ENCODE measurements at places on chromosomes 1 and 21.

DNA sequence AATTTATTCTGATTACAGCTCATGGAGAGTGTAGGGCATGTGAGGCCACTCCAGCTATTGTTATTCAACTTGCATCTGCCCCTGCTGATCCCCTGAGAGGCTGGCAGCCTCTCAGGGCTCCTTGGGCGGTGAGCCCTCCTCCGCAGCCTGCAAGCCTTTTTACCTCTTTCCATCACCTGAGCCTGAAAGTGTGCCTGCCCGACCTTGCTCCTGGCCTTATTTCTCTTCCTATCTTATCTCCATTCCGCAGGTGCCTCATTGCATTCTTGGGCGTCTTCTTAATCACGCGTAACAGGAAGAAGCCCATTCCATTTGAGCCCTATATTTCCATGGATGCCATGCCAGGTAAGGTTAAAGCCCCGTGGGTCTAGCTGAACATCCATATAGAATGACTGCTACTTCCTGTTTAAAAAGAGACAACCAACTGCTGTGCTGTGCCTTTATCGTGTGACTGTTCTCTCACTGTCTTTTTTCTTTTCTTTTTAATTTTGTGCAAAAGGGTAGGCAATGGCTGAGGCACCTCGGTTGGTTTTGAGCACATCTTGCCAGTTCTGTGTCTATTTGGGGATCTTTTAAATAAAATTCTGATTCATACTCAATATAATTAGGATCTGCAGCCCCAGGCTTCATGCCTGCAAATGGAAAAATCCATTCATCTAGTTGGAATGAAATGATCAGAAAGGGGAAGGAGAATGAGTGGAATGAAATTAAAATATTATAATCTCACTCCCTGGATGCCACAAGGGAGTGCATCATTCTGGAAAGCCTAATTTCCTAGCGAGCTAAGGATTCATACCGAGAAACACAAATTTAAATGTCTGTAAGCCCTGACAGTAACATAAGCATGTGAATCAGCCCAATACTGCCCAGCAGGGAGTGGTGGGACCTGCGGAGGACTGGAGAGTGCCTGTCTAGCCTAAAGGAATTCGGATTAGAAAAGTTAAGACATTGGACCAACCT, 38.6 kb upstream of the RCAN3 start:
- DNase-seq, result no peak

- DNase-seq, result peak; percentile 87
Observed at GRCh38 chr21:34200288-34200905, 127.0 kb downstream of the MRPS6 start.

DNA sequence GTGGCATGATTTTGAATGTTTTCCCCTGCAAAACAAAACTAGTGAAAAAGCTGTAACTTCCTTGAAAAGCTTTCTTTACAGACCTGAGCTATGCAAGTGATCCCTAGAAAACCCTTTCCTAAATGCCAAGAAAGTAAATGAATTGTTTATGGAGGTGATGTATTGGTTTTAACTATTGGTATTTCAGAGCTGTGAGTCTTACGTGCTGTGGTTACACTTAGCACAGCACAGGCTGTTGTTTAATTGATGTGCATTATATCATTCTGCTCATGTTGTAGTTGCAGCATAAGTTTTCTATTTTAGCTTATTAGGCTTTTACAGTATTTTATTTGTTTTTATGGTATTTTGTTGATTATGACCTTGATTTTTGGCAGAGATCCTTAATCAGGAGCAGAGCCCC, 74.1 kb upstream of the DYNLT5 start:
- no peak for DNase-seq

DNA sequence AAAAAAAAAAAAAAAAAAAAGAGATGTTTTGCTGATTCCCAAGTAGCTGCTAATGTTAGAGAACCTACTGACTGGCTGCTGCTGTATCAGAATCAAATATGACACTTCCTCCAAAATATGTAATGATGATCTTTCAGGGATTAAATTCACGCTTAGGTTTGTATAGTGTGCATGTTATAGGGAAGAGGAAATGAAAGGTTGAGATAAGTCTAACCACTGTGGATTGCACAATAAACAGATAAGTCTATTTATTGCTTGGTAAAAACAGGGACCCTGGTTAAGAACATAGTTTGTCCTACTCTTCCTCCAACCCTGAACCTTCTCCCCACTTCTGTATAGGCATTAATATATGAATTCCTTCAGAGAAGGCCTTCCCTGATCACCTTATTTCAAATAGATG, 13.2 kb downstream of the RC3H1 start:
- peak; percentile 32 for DNase-seq
